ENCODE measurements at places on chromosomes 6 and 20.

DNA sequence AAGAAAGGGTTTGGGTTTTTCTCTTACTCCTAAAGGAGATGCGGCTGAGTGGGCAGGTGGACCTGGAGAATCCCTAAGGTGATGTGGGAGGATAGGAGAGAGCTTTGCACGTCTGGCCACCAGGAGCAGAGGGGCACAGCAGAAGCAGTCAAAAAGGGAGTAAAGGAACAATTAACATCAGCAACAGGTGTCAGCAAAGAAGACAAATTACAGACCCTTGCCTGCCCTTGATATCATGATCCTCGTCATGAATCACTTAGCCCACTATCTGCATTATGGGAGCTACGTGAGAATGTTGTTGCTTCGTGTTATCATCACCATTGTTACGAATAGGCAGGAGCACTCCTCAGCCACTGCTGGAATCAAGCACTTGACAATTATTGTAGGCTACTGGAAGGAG lies 25.5 kb upstream of the ARG1 start:
- no peak for DNase-seq

- no peak for DNase-seq
Observed at GRCh38 chr20:62979310-62979709, 26.8 kb downstream of the SLC17A9 start.

- no peak for DNase-seq
Observed at GRCh38 chr6:128368213-128368944, 152.0 kb downstream of the PTPRK start.

GRCh38 chr6:113820761-113821160 lies 36.4 kb upstream of the MARCKS start:
- DNase-seq: no peak

GRCh38 chr6:166203003-166203640 lies 35.5 kb upstream of the TBXT start:
- no peak for DNase-seq

GRCh38 chr20:1509237-1509636 lies 18.0 kb upstream of the SIRPB2 start:
- peak; percentile 28 for DNase-seq

- DNase-seq: peak; percentile 46
Observed at GRCh38 chr20:33400812-33401183, 521 bp downstream of the CDK5RAP1 start.

DNA sequence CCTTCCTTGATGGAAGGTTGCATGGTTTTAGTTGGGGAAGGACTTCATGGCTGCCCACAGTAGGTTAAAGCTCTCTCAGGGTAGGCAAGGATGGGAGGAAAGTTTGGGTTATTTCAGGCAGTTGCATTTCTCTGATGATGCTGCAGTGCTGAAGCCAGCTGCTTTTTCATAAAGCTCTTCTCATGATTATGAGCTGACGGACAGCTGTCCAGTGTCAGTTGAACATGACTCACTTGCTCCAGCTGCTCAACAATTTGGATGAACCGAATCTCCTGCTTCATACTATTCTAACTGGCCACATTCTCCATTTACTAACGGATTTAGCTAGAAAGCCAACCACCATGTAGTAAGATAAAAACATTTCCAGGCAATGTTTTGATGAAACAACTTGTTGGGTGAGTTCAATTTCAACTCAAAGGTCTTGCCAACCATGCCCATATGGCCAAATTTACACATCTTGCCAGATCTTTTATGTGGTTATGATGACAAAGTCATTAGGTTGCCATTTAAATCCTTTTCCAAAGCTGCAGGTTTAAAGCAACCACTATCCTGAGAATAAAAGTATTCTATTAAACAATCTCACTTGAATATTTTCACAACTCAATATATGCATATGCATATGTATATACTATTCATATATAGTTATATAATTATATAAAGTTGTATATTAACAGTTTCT lies 125.9 kb downstream of the HS3ST5 start:
- no peak for DNase-seq

DNA sequence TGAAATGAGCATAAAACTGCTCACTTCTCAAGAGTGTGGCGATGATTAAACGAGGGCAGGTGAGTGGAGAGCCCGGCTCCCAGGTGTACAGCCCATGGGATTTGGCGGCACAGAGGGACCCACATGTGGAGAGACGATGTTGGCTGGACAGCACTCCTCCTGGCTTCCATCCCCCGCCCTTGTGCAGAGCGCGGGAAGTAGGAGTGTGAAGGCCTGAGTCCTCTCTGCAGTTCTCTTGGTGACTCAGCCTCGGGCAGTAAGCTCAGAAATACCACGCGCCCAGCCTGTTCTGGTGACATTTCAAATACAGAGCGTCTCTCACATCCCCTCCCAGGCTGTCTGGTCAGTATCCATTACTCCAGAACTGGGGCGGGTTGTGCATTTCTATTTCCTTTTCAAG lies 94.2 kb upstream of the SRSF6 start:
- DNase-seq: no peak

- no peak for DNase-seq
Observed at GRCh38 chr6:129368970-129369369, 341.0 kb downstream of the ARHGAP18 start.

DNA sequence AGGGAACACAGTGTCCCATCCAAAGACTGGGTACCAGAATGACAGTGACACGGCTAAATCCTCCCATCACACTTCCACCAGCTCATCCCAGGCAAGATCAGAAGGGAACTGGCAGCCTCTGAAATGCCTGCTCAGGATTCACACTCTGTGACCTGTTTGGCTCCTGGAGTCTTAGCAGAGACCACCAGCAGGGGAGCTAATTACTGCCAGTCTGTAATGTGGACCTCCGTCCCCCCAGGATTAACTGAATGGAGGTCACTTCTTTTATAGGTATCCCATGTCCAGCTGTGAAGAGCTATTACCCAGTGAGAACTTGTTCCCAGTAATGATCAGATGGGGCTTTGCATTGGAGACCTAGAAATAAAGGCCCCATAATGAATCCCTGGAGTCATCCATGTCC lies 45.2 kb downstream of the DEFB114 start:
- DNase-seq: no peak

DNA sequence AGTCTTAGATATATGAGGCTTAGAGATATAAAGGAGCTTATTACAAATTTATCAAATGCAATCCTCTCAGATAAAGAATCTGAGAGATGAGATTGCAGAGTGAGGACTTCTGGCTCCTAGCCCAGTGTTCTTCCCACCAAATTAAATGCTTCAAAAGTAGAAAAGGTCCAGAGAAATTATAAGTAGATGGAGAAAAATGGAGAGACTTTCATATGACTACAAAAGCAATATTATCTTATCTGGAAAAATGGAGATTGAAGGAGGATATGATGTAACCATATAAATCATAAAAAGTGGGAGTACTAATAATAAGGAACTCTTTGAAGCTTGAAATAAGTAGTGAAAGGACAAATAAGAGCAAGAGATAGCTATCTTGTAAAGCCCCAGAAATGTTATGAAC lies 2.8 kb downstream of the KCTD20 start:
- no peak for DNase-seq

DNA sequence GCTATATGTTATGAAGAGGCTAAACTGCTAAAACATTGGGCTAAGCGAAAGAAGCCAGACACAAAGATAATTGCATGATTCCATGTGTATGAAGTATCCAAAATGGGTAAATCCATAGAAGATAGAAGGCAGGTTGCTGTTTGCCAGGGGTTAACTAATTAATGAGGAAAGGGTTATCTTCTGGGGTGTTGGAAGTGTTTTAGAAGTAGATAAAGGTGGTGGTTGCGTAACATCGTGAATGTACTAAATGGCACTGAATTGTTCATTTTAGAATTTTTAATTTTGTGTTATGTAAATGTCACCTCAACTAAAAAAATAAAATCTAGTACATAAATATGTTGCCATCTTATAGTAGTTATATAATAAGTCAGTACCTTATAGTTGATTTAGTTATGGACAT lies 104.4 kb upstream of the ADGRF4 start:
- no peak for DNase-seq

DNA sequence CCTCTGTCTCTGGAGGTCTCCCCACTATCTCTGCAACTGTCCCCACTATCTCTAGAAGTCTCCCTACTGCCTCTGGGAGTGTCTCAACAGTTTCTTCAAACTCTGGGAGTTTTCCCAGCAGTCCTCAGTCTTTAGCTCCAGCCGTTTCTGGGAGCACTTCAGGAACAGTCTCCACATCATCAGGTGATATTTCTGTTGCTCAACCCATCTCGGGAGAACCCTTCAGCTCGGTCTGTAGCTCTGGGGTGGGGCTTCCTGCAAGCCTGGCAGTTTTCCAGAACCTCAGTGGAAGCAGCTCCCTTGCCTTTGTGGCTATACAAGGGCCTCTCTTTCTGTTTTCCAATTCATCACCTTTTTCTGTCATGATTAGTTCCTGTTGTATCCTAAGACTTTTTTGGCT lies 3.0 kb upstream of the SFTA2 start:
- DNase-seq: no peak

DNA sequence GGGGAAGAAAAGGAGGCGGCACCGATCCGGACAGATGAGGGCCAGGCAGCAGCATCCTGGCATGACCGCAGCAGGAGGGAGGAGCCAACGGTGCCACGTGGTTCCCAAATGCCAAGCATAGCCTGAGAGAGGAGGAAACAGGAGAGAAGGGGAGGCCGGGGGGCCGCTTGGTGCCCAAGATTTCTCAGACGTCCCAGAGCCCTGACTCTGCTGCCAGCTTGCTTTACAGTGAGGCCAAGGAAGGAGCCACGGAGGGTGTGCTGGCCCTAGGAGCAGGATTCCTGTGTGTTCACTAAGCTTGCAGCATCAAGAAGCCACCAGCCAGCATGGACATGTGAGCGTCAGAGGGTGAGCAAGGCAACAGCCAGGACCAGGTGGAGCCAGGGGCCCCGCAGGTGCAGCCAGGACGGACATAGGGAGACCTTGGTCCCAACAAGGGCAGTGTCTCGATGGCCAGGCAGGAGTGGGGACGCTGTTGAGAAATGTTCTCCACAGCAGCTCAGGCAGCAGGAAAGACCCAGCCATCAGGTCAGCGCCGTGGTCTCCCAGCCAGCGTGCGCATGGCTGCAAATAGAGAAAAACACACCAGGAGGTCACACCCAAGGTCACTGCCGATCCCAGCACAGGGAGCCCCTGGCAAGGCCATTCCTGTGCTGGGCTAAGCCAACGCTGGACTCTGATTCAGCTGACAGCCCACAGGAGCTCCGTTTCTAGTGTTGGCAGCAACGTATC lies 143.7 kb downstream of the DLL1 start:
- no peak for DNase-seq

GRCh38 chr6:156185113-156185512 lies 592.1 kb upstream of the ARID1B start:
- DNase-seq: no peak

DNA sequence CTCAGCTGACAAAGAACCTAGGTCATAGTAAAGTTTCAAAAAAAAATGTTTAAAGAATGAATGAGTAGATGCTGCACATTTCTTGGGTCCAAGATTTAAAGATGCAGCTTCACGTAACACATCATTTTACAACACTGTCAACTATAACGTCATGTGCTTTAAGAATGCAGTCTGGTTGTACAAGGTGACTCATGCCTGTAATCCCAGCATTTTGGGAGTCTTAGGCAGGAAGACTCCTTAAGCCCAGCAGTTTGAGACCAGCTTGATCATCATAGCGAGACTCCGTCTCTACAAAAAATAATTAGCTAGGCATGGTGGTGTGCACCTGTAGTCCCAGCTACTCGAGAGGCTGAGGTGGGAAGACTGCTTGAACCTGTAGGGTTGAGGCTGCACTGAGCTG lies 21.9 kb downstream of the SLC17A5 start:
- DNase-seq: no peak

- no peak for DNase-seq
Observed at GRCh38 chr6:132272776-132273175, 128.5 kb downstream of the MOXD1 start.

GRCh38 chr20:3021777-3022176 lies 21.6 kb upstream of the GNRH2 start:
- no peak for DNase-seq

GRCh38 chr20:23625236-23625964 lies 12.4 kb downstream of the CST3 start:
- no peak for DNase-seq

- peak; percentile 68 for DNase-seq
Observed at GRCh38 chr20:34365765-34366213, 2.7 kb downstream of the ITCH start.

DNA sequence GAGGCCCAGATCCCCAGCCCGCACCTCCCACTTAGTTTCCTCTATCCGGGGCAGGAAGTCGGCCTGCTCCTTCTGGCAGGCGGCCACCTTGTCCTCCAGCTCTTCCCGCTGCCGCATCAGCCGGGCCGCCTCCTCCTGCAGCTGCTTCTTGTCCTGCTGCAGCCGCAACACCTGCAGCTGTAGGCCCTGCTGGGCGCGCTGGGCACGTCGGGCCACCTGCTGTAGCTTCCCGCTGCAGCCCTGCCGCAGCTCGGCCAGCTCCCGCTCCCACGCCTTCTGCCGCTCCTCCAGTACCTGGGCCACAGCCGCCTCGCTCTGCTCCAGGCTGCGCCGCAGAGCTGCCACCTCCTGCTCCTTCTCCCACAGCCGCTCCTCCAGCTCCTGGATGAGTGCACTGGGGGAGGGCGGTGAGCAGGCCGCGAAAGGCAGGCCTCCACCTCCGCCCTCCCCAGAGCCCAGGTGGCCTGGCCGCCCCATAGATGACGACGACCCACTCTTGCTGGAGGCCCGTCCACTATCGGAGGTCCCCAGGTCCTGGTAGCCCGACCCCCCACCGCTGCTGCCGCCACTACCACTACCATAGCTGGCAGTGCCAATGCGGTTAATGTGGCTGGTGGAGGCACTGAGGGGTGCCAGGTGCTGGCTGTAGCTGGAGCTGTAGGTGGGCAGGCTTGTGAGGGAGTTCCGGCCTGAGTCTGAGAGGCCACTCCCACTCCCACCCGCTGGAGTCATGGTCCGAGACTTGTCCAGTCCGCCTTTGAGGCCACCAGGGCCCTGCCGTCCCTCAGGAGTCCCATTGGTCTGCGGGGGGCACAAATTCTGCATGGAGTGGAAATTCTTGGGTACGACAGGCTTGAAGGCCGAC lies 6.0 kb upstream of the FASTKD5 start:
- peak; percentile 34 for DNase-seq

DNA sequence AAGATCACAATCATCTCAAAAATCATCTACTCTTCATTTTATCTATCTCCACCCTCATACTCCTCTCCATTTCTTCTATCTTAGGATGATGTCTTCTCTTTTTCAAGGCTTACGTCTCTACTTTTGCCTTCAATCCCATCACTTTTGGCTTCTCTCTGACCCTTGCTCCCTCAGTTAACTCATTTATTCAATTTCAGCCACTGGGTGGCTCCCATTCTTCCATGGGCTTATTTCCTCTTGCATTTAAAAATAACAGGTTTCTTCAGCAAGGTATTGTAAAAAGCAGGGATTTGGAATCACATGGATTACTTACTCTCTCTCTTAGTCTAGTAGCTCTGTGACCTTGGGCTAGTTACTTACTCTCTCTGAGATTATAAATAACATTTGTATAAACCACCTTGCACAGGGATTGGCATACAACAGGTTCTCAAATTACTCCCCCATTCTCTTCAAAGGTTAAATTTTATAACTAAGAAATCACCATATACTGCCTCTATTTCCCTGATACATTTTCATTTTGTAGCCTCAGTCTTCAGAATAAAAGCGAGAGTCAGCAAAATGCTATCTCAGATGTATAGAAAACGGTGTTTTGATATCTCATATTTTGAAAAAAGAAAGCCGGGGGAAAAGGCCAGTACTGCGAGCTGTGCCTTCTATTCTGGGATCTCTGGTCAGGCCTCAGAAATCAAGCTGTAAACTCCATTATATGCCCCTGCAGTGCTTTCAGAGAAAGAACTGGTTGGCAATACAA lies 5.5 kb downstream of the ZSCAN12 start:
- DNase-seq: no peak

GRCh38 chr6:79446006-79446405 lies 91.2 kb downstream of the LCA5 start:
- DNase-seq: no peak

- no peak for DNase-seq
Observed at GRCh38 chr6:38646166-38646878, 6.6 kb upstream of the BTBD9 start.

GRCh38 chr6:38103921-38104320 lies 284.4 kb downstream of the ZFAND3 start:
- DNase-seq: no peak

Measured in GM13976 (cell line).